Regular cardiac myocyte (primary cell): ENCODE measurements at places on chromosomes 4 and X. TPM values are rescaled to one million over a fixed set of nuclear protein-coding genes. Genes with fewer than 3 reads are reported as not detected.

FTHL17 gene
- not detected in 2 replicates for total RNA-seq

TCEAL6 gene
- not detected in 2 replicates for total RNA-seq

MAGEA8 gene
- not detected in 2 replicates for total RNA-seq

CXCL8 gene
- total RNA-seq: 991 and 1,189 TPM in 2 replicates

BEX5 gene
- 0.28 TPM in 1 of 2 replicates, not detected in the other for total RNA-seq

AFM gene
- total RNA-seq: not detected in 2 replicates

HSD17B13 gene
- total RNA-seq: under 0.01 TPM in 1 of 2 replicates, not detected in the other

COPS4 gene
- total RNA-seq: 114 and 118 TPM in 2 replicates

IGSF1 gene
- under 0.01 TPM in 1 of 2 replicates, not detected in the other for total RNA-seq

TIGD4 gene
- total RNA-seq: 0.19 and 0.28 TPM in 2 replicates

C4orf50 gene
- under 0.01 TPM in 1 of 2 replicates, not detected in the other for total RNA-seq

SPON2 gene
- total RNA-seq: 4.6 and 18.9 TPM in 2 replicates

MORF4L2 gene
- total RNA-seq: 1,079 and 1,122 TPM in 2 replicates

THAP9 gene
- total RNA-seq: 3.5 and 6.5 TPM in 2 replicates

SPANXC gene
- not detected in 2 replicates for total RNA-seq

SLC25A4 gene
- 23.4 and 24.5 TPM in 2 replicates for total RNA-seq

GASK1B gene
- total RNA-seq: 33.0 and 81.7 TPM in 2 replicates

RAI2 gene
- 0.38 and 0.56 TPM in 2 replicates for total RNA-seq

DGAT2L6 gene
- not detected in 2 replicates for total RNA-seq

SERTM2 gene
- under 0.01 and 0.19 TPM in 2 replicates for total RNA-seq

HELT gene
- total RNA-seq: not detected in 2 replicates

TNMD gene
- total RNA-seq: not detected in 2 replicates

RTL3 gene
- total RNA-seq: 0.19 and 0.28 TPM in 2 replicates

TEX13C gene
- total RNA-seq: not detected in 2 replicates

AKAP14 gene
- total RNA-seq: not detected in 2 replicates

MYOZ2 gene
- total RNA-seq: 2.1 and 8.5 TPM in 2 replicates

STPG2 gene
- total RNA-seq: under 0.01 and 0.56 TPM in 2 replicates

TEX11 gene
- total RNA-seq: not detected in 2 replicates

GLOD5 gene
- not detected in 2 replicates for total RNA-seq

NLGN3 gene
- total RNA-seq: under 0.01 TPM in 2 replicates

KIAA1210 gene
- total RNA-seq: not detected in 2 replicates

DDX53 gene
- not detected in 2 replicates for total RNA-seq

SMIM10 gene
- total RNA-seq: 5.4 and 7.3 TPM in 2 replicates

BLOC1S4 gene
- 16.6 and 17.6 TPM in 2 replicates for total RNA-seq

CXCL3 gene
- 5.4 and 10.7 TPM in 2 replicates for total RNA-seq

PNMA5 gene
- not detected in 2 replicates for total RNA-seq

MAGEE2 gene
- not detected in 2 replicates for total RNA-seq

BGN gene
- 43.9 and 56.4 TPM in 2 replicates for total RNA-seq

IL21 gene
- not detected in 2 replicates for total RNA-seq

ATOH1 gene
- not detected in 2 replicates for total RNA-seq

TRPC5OS gene
- total RNA-seq: not detected in 2 replicates

PROM1 gene
- 0.38 and 0.85 TPM in 2 replicates for total RNA-seq

SPANXA2 gene
- not detected in 2 replicates for total RNA-seq
